Head of caudate nucleus (tissue), 42 donors: ENCODE measurements at places on chromosomes 2 and 18.
A peak's percentile ranks its signal among the peaks of the same experiment; 100 is the strongest.

- peak; percentile 1 for DNase-seq
Observed at GRCh38 chr2:240952496-240953246, 45.7 kb upstream of the SNED1 start.

DNA sequence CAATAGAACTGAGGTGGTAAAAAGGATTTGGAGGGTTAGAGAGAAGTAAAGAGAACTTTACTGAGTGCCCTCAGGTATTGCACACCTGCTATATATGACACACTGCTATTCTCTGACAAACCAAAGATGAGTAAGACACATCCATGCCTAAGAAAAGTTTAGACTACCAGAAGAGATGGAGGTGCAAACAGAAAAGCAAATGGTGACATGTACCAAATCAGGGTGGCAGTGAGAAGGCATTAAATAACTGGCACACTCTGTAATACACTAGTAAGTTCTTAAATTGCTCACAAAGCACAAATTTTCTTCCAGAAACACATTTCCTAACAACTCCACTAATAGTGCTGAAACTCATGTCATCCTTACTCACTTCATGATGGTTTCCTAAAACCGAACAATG, 88.6 kb downstream of the KCTD18 start:
- no peak for DNase-seq

DNA sequence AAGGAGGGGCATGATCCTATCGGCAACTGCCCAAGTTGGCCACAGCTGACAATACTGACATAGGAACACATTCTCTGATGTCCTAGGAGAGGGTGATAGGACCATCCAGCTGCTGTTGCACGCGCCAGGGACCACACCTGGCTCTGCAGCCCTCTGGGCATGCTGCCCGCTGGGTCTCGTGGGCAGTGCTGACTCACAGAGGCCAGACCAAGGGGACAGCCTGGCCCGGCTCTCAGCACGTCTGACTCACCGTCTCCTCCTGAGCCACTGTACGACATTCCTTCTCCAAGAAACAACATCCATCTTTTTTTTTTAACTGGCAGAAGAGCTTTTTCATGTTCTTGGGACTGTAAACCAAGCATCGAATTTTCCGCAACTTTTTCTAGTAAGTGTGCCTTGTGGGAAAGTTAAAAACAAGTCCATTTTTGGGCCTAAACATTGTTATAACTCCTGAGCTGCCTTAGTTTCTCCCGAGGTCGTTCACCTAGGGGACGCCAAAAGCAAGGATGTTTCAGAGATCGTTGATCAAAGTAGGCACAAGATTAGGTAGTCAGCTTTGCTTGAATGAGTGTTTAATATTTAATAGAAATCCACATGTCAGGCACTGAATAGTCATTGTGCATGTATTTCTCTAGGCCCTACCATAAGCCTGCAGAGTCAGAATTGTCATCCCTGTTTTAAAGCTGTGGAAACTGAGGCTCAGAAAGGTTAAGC, 100.3 kb downstream of the TTC32 start:
- no peak for DNase-seq

GRCh38 chr2:133892352-133892913, 324.2 kb upstream of the NCKAP5 start:
- DNase-seq: no peak

GRCh38 chr2:219122202-219122980, 38.2 kb downstream of the NHEJ1 start:
- DNase-seq: no peak

DNA sequence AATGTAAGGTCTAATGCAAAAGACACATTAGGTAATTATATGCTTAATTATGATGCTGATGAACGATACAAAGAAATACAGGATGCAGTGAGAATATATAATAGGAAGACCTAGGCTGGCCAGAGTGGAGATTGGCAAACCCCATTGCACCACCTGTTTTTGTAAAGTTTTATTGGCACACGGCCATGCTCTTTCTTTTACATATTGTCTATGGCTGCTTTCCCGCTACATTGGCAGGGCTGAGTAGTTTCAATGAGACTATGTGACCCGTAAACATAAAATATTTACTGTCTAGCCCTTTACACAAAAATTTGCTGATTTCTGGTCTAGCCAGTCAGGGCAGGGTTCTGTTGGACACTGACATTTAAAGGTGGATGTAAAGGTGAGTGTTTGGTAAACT, 5.4 kb downstream of the SEC11C start:
- no peak for DNase-seq

GRCh38 chr2:233711312-233712008, 1.2 kb upstream of the UGT1A5 start:
- DNase-seq: peak; percentile 64

- peak; percentile 42 for DNase-seq
Observed at GRCh38 chr2:186126181-186126580, 359.9 kb upstream of the ZC3H15 start.

DNA sequence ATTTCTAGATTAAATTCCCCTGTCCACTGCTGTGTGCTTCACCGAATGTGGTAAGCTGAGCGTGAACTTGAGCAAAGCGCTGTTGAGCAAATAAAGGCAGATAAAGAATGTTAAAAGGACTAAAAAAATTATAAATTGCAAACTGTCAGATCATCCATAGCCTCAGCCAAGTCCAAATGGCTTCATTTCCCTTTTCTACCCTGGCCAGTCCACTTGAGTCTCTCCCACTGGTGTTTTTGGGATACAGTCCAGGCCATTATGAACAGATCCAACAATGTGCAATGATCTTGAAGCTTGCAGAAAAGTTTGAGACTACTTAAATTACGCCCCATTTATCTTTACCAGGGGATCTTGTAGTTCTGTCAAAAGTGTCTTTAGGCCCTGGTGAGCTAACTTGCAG, 254.6 kb upstream of the PIK3C3 start:
- DNase-seq: no peak
